Stimulated activated CD8-positive, alpha-beta memory T cell treated with anti-CD3 and anti-CD28 coated beads, Interleukin-7, amount 100 ng/mL, for 48 hours (primary cell): ENCODE measurements at places on chromosomes 7 and 10.

DNA sequence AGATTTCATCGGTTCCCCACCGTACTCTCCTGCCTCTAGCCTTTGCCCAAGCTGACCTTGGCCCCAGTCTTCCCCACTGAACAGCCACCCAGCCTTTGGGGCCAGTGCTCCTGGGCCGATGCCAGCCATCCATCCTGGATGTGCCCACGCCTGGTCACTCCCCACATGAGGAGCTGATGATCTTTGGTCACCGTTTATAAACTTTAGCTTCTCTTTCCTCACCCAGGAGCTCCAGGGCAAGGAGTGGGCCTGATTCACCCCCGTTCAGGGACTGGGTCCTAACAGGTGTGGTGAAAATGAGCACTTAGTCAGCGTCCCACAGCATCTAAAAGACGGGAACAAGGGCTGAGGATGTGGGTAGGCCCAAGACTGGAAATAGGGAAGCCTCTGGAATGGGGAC lies 22.9 kb downstream of the GTF2IRD1 start:
- no peak for DNase-seq

DNA sequence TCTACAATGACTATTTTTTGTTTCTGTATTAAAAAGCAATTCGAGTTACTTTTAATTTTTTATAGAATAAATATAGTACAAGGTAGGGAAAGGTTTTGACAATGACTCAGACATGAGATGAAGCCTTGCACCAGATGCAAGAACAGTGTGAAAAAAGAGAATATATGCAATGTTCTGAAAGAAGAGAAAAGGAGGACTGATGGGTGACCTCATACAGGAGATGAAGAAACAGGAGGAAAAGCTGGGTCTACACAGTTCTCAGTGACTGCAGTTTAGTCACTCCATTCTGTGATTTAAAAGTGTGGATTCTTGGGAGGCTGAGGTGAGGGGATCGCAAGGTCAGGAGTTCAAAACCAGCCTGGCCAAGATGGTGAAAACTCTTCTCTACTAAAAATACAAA lies 38.3 kb upstream of the YAE1 start:
- no peak for DNase-seq

- no peak for DNase-seq
Observed at GRCh38 chr10:49150426-49150825, 16.6 kb upstream of the FAM170B start.

DNA sequence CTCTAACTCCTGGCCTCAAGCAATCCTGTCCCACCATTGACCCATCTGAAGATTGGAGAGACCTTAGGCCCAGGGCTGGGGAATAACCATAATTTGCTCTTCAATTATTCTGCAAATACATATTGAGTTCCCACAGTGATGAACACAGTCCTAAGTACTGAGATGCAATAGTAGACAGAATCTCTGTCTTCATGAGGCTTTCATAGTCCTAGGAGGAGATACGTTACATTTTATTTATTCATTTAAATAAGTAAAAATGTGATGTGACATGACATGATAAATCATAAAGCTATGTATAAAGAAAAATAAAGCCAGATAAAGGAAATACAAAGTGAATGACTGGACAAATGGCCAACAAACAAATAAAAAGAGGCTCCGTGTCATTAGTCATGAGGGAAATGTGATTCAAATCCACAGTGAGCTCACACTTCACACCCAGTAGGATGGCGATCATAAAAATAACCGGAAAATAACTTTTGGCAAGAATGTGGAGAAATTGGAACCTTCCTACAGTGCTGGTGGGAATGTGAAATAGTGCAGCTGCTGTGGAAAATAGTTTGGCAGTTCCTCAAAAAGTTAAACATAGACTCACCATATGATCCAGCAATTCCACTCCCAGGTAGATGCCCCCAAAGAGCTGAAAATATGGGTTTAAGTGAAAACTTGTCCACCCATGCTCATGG lies 52.1 kb upstream of the JCAD start:
- no peak for DNase-seq

DNA sequence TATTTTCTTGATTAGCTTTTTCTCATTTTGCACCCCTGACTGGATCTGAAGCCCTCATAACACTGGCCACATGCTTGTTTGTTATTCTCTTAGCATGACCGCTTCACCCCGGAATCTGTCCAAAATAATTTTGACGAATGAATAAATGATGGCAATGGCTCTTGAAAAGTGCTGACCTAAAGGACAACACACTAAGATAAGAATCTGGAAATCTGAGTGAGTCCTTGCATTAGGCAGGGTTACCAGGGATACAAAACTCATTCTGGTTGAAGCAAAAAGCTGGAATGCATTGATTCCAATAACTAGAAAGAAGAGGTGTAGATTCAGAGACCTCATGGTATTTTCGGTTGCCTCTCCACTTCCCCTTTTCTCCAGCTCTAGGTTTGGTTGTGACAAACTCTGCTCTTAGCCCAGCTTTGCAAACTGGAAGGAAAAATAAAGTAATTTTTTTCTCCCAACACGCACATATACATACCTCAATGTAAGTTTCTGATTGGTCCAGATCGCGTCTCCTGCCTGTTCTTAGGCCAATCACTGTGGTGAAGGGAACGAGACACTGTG lies 157.4 kb downstream of the SKIDA1 start:
- no peak for DNase-seq

DNA sequence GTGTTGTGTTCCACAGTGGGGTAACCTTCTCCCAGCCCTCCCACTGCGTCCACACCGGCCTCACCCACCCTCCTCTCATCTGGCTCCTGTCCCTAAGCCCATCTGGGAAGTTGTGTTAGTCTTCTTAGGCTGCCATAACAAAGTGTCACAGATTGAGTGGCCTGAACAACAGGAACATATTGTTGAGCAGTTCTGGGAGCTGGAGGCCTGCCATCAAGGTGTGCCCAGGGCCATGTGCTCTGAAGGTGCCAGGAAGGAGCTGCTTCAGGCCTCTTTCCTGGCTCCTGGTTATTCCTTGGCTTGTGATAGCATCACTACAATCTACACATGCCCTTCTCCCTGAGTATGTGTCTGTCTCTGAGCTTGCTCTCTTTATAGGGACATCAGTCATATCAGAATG lies 327.6 kb upstream of the COBL start:
- DNase-seq = no peak

- no peak for DNase-seq
Observed at GRCh38 chr7:113813471-113813870, 105.3 kb downstream of the PPP1R3A start.

DNA sequence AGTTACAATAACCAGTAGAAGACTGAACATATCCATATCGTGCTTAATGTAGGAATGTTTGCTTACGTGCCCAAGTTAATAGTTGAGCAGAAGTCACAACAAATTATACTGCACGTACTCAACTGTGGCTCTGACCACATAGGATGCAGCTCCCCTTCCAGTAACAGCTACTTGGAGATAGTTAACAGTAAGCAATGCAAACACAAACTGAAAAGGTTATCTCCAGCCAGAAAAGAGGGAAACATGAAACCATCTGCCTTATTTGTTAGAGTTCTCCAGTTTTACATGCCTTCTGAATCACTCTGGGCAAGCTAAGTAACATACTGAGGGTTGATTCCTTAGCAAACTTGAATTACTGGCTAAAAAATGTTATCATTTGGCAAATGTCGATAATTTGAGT lies 9.8 kb downstream of the DHX32 start:
- no peak for DNase-seq

DNA sequence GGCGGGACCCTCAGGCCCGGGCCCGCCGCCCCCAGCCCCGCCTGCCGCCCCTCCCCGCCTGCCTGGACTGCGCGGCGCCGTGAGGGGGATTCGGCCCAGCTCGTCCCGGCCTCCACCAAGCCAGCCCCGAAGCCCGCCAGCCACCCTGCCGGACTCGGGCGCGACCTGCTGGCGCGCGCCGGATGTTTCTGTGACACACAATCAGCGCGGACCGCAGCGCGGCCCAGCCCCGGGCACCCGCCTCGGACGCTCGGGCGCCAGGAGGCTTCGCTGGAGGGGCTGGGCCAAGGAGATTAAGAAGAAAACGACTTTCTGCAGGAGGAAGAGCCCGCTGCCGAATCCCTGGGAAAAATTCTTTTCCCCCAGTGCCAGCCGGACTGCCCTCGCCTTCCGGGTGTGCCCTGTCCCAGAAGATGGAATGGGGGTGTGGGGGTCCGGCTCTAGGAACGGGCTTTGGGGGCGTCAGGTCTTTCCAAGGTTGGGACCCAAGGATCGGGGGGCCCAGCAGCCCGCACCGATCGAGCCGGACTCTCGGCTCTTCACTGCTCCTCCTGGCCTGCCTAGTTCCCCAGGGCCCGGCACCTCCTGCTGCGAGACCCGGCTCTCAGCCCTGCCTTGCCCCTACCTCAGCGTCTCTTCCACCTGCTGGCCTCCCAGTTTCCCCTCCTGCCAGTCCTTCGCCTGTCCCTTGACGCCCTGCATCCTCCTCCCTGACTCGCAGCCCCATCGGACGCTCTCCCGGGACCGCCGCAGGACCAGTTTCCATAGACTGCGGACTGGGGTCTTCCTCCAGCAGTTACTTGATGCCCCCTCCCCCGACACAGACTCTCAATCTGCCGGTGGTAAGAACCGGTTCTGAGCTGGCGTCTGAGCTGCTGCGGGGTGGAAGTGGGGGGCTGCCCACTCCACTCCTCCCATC lies 82.7 kb downstream of the PAX2 start:
- DNase-seq = no peak

- no peak for DNase-seq
Observed at GRCh38 chr7:25897261-25897782, 254.7 kb upstream of the NFE2L3 start.

DNA sequence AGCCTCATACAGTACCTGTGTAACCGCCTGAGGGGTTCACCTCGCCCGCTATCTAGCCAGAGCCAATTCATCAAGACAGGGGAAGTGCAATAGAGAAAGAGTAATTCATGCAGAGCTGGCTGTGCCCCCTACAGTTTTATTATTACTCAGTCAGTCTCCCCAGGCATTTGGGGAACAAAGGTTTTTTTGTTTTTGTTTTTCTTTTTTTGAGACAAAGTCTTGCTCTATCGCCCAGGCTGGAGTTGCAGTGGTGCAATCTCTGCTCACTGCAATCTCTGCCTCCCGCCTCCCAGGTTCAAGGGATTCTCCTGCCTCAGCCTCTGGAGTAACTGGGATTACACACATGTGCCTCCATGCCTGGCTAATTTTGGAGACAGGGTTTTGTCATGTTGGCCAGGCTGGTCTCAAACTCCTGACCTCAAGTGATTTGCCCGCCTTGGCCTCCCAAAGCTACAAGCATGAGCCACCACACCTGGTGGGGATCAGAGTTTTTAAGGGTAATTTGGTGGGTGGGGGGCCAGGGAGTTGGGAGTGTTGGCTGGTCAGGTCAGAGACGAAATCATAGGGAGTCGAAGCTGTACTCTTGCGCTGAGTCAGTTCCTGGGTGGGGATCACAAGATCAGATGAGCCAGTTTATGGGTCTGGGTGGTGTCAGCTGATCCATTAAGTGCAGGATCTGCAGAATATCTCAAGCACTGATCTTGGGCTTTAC lies 116.5 kb downstream of the MARCHF5 start:
- DNase-seq = no peak

GRCh38 chr10:117674646-117675045 lies 132.1 kb downstream of the EMX2 start:
- DNase-seq = no peak

GRCh38 chr10:78262860-78263259 lies 229.2 kb downstream of the RPS24 start:
- no peak for DNase-seq

DNA sequence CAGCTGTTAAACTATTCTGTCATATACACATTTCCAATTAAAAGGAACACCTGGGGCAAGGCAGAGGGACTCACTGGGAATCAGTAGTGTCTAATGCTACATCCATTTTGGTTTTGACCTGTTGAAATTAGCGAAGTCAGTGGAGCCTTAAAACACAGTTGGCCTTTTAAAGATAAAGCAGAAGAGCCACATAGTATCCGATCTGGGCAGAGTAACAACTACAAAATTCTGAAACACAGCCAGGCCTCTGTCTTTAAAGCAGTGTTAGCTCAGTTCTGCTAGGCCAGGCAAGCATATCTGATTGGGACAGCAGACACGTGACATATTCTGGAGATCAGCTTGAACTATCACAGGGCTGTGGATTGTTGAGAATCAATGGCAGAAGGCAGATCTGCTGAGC lies 117.5 kb upstream of the WNT16 start:
- DNase-seq = no peak

- no peak for DNase-seq
Observed at GRCh38 chr7:2785071-2785500, 59.0 kb downstream of the GNA12 start.

DNA sequence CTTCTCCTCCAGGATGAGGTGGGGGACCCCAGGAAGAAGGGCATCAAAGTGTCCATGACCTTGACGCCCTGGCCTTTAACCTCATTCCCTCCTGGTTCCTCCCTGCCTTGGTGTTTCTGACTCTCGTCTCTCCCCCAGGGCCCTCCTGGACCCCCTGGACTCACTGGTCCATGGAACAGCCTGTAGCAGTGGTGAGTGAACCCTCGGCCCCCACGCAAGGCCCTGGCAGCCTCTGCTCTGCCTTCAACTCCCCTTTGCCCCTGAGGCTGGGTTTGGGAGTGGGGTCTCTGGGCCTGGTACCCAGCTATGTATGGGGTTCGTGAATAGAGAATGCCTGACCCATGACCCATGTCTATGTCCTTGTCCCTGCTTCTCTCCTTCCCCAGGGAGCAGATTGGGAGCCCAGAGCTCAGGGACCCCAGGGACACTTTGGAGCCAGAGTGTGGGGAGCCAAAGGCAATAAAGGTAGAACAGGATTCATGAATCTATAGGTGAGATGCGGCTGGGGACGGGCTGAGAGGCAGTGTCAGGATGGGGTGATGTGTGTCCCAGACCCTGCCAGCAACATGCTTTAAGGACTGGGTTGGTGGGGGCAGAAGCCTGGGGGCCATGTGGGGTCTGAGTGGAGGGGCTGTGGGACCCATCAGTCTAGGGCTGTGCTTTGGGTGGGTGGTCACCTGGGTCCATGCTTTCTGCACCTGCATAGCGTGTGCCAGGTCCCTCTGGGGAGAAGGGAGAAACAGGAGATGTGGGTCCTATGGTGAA lies 18.4 kb upstream of the VOPP1 start:
- DNase-seq = no peak

- no peak for DNase-seq
Observed at GRCh38 chr7:6536262-6537260, 14.7 kb downstream of the GRID2IP start.

- no peak for DNase-seq
Observed at GRCh38 chr10:131724169-131724545, 176.7 kb upstream of the PPP2R2D start.

DNA sequence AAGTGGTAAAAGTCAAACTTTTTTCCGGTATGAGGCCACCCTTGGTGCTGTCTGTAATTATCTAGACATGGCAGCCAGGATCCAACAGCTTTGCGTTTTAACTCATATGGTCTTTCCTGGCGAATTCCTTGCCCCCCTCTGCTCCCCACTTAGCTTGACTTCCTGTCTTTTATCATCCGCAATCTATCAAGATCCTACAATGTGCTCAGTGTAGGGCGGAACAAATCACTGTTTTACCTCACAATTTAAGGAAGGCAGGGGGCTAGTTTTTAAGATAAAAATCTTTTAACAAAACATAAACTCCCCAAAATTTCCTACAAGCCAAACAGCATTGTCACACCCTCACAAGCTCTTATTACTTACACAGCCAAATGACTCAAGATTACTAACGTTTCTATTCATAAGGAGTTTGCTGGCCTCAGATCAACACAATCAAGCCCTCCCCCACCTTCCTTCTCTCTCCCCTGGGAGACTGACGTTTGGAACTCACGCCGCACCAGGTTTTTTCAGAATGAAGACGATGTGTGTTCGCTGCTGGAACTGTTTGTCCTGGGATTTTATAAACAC lies 1.3 kb upstream of the CDK14 start:
- no peak for DNase-seq
